ENCODE measurements at places on chromosomes 4 and X.

DNA sequence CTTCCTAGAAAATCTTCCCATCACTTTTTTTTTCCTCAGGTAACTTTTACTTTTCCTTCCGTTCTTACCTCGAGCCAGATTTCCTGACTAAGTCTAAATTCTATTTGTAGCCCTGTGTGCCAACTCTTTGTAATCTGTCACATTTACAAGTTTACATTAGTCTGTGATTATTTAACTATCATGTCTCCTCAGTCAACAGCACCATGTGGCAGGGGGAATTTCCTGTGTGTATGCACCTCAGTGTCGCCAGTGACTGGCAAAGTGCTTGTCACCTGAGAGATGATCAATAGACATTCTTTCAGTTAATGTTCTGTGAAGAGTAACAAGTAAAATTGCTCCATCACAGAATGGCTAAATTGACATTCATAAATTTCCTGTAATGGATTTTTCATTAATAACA, 468.5 kb downstream of the PDGFC start:
- DNase-seq, result no peak

GRCh38 chr4:6959261-6959660, 49.6 kb downstream of the TBC1D14 start:
- DNase-seq, result no peak

GRCh38 chrX:16394290-16394689, 227.0 kb downstream of the MAGEB17 start:
- no peak for DNase-seq

DNA sequence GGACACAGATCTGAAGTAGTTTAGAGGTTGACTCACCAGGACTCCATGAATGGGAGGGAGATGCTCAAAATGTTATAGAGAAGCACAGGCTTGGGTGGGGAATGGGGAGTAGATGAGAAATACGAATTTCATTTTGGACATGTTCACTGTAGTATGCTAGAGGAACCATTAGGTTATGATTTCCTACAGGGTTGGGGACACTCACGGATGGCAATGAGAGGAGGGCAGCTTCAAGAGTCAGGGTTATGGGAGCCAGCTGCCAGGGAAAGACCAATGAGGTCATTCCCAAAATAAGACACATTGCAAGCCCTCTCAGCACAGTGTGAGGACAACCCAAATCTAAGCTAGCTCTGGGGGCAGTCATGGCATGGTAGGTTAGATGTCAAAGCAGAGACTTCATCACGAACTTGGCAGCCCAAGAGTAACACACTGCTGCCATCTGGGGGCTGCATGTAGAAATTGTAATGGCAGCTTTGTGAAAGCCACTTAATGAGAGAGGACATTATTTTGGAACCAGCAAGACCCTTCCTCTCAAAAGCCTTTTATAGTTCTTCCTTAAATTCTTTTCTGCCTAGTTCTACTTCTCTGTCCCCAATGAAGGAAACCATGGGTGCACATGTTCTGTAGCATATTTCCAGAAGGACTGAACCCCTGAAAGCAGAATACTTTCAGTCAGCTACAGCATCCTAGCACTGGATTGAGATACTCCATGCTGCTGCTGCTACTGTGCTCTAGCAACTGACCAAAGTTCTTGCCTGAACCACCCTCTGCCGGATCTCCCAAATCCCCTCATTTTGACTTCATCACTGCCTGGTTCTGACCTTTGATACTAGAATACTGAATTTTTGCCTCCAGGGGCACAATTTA, 16.2 kb upstream of the ZCCHC12 start:
- peak; percentile 32 for DNase-seq

DNA sequence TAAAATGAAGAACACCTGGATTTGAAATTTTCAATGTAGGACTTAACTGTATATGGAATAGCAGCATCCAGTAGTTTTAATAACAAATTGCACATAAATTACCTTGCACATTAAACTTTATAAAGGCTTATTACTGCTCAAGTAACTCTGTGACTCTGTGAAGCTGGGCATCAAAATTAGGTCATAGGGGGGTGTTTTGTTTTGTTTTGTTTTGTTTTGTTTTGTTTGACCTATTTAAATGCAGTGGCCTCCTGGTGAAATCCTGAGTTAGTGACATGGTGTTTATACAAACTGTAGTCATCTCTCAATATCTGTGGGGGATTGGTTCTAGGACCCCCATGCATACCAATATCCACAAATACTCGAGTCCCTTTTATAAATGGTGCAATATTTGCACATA, 51.9 kb upstream of the ADAD1 start:
- no peak for DNase-seq

All from CD4-positive, alpha-beta T cell treated with Interleukin-17A for 4 hours (primary cell).